MCF 10A (cell line): ENCODE measurements at places on chromosomes 4 and X.
A peak's percentile ranks its signal among the peaks of the same experiment; 100 is the strongest.

GRCh38 chr4:75514949-75515612, 808 bp downstream of the THAP6 start:
- DNase-seq = peak; percentile 14

- DNase-seq = no peak
These were observed 74.2 kb upstream of the STS start for GRCh38 chrX:7073336-7073735.

DNA sequence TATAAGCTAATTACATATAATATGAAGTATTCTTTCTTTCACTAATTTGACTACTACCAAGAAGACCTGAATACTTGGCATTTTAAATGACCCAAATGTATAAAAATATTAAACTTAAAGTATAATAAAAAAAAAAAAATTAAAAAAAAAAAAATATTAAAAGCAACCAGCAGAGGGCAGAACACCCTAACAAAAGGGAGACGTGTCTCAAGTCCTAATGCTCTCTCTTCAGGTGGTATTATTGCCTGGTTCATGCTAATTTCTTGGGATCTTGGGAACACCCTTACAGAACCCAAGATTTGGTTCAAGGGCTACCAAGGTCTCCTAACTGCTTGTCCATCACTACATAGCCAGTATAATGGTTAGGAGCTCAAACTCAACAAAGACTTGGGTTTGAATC, 754.8 kb downstream of the RAB28 start:
- DNase-seq = peak; percentile 44

GRCh38 chr4:14835708-14836425, 166.4 kb upstream of the CPEB2 start:
- no peak for DNase-seq

GRCh38 chrX:23857363-23857762, 50.4 kb downstream of the APOO start:
- DNase-seq = no peak

- DNase-seq = no peak
These were observed 158.5 kb downstream of the SH3KBP1 start for GRCh38 chrX:19728915-19729314.

GRCh38 chrX:101391831-101392230, 1.0 kb downstream of the RPL36A start:
- DNase-seq = no peak

DNA sequence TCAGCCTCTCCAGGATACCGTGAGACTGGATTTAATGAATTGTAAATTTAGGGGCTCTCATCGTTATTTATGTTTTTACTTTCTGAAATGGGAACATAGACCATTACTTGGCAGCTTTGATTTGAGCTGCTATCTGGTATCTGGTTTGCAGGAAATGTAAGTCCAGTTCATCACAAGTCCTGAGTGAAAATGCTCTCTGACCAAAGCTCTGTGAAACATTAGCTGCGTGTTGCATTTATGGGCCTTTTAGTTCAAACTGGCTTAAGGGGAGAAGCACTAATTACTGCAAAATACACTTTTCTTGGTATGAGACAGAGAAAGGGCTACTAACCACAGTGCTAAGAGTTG, 420 bp downstream of the CC2D2A start:
- DNase-seq = no peak

GRCh38 chr4:84286048-84286447, 213.0 kb downstream of the NKX6-1 start:
- no peak for DNase-seq

GRCh38 chrX:109890910-109891502, 111.9 kb upstream of the TMEM164 start:
- DNase-seq = peak; percentile 68

- DNase-seq = no peak
These were observed 303.5 kb upstream of the ARSJ start for GRCh38 chr4:114282937-114283336.

- DNase-seq = peak; percentile 63
These were observed 233.6 kb downstream of the EVC2 start for GRCh38 chr4:5474756-5475155.

DNA sequence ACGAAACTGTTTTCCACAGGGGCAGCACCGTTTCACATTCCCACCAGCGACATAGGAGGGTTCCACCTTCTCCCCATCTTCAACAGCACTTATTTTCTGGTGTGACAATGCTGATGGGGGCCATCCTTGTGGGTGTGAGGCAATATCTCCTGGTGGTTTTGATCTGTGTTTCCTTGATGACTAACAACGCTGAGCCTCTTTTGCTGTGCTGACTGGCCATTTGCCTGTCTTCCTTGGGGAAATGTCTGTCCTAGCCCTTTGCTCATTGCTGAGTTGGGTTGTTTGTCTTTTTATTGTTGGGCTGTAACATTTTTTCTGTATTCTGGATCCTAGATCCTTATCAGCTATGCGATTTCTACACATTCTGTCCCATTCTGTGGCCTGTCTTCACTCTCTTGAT, 33.7 kb downstream of the ATP2B3 start:
- peak; percentile 23 for DNase-seq

DNA sequence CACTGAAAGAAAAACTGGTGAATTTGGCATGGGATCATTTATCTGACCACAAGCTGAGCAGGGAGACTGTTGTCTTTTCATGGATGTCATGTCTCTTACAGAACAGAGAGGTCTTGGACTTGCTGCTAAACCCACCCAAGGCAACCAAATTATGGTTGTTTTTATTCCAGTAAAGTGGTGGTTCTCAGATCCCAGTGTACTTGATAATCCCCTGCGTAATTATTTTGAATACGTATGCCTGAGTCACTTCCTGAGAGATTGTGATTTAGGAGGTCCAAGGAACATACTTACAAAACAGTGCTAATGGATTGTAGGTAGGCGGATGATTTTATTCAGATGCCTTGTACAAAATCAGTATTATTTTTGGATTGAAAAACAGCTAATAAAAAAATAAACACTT, 585.6 kb downstream of the IL1RAPL1 start:
- DNase-seq = peak; percentile 37

DNA sequence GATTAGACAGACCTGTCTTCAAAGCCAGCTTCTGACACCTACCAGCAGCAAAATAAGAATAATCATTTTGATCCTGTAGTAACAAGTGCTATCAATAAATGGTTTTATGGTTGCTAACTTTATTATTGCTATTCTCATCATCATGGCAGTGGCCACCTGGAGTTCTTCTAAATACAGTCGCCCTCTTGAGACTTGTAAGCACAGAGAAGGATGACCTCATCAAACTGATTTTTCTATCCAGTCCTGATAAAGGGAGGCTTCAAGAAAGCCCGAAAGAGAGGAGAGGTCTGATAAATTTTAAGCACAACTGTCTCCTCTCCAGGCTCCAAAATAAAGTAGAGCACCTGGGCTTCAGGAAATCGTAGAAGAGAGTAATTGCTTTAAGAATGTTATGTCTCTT, 286.4 kb downstream of the USP46 start:
- no peak for DNase-seq

DNA sequence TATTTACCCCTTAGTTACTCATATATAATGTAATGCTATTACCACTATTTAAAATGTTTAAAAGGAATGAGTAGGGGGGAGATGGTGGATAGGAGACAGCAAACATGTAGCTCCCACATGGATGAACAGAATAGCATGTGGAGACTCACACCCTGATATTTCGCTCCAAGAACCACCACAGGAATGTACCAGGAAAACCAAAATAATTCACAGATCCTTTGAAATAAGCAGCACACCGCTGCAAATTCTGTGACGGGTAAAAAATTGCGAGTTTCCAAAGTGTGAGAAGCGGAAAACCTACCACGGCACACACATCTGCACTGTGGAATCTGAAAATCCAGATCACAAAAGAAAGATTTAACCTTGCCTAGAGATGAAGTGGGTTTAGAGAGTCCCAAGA, 428.2 kb downstream of the TLL1 start:
- no peak for DNase-seq

GRCh38 chr4:4423706-4424498, 37.0 kb downstream of the NSG1 start:
- DNase-seq = no peak

GRCh38 chr4:104420766-104421165, 73.9 kb downstream of the CXXC4 start:
- no peak for DNase-seq

- DNase-seq = no peak
These were observed 225.2 kb upstream of the LEF1 start for GRCh38 chr4:108393890-108394472.

GRCh38 chrX:153794897-153795816, 689 bp downstream of the SSR4 start:
- DNase-seq = no peak

GRCh38 chrX:21004835-21005234, 369.4 kb upstream of the CNKSR2 start:
- DNase-seq = peak; percentile 42
